Central memory CD4-positive, alpha-beta T cell (primary cell): ENCODE measurements at places on chromosomes 4 and X.

DNA sequence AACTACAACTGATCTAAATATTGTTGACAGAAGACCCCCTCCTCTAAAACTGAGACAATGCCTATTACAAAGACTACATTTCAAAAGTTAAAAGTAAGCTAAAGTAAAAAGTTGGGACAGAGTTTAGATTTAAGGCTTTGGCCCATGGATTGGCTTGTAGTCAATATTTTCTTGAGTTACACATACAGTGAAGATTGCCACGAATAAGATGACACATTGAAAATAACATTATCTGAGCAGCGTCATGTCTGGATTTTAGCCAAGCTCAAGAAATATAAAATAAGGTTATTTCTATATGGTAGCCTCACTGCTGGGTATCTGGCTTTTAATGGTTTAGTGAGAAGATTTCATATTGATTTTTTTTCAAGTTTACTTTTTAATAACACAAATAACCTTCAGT lies 266.2 kb upstream of the LDB2 start:
- no peak for DNase-seq

DNA sequence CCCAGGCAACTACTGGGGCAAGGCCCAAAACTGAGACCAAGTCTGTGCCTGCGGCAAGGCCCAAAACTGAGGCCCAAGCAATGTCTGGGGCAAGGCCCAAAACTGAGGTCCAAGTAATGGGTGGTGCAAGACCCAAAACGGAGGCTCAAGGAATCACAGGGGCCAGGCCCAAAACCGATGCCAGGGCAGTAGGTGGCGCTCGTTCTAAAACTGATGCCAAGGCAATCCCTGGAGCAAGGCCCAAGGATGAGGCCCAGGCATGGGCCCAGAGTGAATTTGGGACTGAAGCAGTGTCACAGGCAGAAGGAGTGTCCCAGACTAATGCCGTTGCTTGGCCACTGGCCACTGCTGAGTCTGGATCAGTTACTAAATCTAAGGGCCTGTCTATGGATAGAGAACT lies 2.7 kb downstream of the GPRASP2 start:
- DNase-seq: no peak

DNA sequence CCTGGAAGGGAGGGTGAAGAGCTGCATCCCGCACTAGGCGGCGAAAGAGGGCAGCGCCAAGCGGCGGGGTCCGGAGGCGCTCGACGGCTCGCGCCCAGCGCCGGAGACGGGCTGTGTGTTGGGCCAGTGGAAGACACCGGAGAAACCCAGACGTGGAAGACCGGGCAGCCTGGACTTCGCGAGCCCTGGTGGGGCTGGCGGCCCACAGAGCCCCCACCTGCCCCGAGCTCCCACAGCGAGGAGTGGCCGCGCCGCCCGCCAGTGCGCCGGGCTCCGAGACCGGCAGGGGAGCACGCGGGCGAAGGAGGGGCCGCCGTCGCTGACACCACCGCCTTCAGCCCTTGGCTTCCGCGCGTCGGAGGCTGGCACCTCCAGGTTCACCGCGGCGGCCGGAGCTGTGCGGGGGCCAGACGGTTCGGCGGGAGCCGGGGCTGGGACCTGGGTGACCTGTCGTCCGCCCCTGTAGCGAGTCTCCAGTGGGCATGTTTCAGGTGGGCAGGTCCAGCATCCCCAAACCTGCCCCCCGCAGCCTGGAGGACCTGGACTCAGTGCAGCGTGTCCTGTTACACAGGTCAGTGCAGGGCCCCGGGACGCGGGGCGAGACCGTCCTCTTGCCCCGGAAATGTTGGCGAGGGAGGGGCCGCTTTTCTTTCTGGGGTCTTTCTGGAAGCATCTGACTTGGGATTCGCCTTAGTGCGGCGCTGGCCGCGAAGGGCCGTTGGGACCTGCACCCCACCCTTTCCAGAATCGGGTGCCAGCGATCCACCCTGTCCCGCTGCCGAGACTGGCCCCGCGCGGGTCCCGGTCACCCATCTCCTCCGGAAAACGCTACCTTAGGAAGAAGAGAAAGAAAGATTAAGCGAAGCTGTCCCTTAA lies 9.6 kb upstream of the INTU start:
- no peak for DNase-seq

DNA sequence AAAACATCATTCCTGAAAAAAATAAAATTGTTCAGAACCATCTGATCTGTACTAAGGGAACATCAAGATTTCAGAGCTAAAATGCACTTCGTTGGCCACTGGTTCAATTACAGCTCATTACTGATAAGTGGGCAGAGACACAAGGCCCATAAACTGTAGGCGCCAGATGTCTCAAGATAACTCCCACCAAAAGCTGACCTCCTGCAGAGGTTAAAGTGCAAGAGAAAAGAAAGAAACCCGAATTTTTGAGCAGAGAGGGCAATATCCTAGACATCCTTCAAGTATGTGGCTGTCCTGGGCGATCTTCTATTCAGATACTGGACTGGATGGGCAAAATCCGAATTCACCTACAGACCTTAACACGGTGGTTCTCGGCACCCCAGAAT lies 660 bp downstream of the GEMIN8 start:
- DNase-seq: no peak

- no peak for DNase-seq
Measured at GRCh38 chr4:154562697-154563254, at the start of gene FGB. Gene FGB (plus strand): TSS chr4:154563011. CDS start chr4:154563019, 8 bp downstream.

DNA sequence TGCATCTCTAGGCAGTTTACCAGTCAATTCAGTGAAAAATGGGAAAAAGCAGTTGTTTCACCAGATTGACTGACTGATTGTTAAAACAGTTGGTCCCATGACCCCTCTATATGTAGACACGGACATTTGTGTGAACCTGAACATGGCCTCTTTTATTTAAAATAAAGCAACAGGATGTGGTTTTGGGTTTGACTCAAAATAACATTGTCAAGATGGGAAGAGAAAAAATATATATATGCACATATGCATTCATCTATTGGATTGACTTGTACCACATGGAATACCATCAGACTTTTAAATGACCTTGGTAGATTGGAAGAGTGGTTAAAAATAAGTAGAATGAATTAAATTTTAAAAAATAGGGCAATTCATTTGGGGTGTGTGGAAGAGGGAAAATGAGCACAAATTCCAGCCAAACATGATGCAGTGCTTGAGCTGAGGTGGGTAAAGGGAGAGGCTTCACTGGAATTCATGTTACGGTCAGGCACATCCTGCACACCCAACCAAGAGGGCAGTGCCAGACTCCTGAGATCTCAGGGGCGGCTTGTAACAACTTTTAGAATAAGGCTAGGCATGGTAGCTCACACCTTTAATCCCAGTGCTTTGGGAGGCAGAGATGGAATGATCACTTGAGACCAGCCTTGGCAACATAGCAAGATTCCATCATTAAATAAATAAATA lies 560.7 kb upstream of the TENM3 start:
- no peak for DNase-seq

DNA sequence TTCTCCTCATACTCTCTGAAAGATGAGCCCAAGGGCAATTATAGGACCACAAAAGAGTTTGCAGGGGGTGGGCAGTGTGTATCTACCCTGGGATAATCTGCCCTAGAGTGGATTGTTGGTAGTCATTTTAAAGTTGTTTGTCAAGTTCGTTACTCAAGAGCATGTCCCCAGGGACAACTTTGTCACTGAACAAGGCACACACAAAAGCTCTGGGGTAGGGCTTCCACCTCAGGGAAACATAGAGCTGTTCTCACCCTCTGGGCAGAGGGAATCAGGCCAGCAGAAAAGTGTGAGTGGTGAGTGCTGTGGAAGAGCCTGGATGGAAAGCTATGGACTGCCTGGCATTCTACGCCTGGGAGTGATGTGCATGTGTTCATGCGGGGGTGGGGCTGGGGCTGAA lies 23.3 kb upstream of the LEF1 start:
- no peak for DNase-seq

- no peak for DNase-seq
Measured at GRCh38 chr4:2771264-2771663, 15.1 kb upstream of the TNIP2 start.

GRCh38 chrX:47178337-47178736 lies 15.3 kb upstream of the UBA1 start:
- no peak for DNase-seq

DNA sequence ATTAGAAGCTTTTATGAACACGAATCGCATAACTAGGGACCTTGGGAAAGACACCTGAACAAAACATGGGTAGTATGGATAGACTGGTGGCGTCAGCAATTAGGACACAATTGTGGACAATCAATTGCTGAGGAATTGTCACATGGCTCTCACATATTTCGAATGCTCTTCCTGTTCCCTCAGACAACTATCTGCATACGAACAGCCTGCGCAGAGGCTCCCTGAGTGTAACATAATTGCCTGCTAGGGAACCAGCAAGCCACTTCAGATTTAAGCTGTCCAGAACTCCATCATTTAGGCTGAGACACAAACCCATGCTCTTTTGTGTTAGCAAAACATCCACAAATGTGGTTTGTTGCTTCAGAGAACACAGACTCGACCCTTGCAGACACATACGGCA lies 160.8 kb downstream of the MGST2 start:
- DNase-seq: no peak

- DNase-seq: no peak
Measured at GRCh38 chr4:161696944-161697343, 466.9 kb downstream of the FSTL5 start.

DNA sequence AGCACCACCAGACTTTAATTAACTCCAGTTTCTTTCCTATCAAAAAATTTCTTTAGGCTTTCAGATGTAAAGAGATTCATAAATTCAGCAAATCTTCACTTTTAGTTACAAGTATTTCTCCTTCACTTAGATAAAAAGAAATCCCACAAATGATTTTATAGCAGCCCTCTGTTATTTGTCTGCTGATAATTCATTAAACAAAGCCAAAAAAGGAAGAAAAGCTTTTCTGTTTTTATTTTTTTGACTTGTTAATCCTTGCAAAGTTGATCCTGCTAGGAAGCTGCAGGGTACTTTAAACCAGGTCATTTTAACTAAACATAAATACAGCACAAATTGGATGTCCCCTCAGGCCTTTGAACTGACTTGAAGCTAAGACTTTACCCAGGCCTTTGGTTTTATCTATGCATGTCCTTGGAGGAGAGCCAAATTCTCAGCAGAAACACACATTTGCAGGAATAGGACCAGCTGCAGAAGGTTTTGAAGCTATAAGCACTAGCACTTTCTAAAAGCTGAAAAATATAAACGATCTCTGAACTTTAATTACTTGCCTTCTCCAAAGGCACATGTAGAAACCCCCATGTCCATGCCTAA lies 57.5 kb downstream of the PCDH18 start:
- no peak for DNase-seq

GRCh38 chr4:121800638-121800960 lies 524 bp upstream of the EXOSC9 start:
- DNase-seq: no peak

- no peak for DNase-seq
Measured at GRCh38 chrX:133390676-133391075, 24.6 kb downstream of the GPC4 start.

- peak; percentile 68 for DNase-seq
Measured at GRCh38 chr4:142567199-142567598, 278.9 kb downstream of the INPP4B start.

DNA sequence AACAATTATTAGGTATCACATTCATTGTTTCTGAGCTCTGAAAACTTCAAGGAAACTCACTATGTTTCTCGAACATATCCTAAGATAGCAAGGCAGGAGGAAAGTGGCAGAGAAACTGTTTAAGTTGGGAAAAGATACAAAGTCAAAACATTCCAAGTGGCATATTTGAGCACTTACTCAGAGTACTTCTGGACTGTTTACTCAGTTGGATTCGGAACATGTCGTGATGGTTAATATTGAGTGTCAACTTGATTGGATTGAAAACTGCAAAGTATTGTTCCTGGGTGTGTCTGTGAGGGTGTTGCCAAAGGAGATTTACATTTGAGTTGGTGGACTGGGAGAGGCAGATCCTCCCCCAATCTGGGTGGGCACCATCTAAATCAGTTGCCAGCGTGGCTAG lies 298.3 kb downstream of the IL1RAPL2 start:
- DNase-seq: no peak

DNA sequence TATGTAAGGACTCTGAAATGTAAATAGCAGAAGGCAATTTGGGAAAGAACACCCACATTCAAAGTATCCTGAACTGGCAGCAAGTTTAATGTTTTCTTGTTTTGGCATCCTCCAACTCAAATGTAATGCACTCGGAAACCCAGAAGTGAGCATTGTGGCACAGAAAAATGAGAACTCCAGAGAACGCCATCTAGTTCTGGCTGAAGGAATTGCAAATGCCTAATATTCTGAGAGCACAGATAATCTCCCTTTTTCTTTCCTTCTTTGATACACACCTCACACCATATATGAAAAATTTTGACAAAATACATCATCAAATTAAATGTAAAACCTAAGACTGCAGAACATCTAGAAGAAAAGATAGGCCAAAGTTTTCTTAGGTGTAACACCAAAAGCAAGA lies 52.1 kb downstream of the PWWP3B start:
- no peak for DNase-seq

- no peak for DNase-seq
Measured at GRCh38 chr4:15771216-15772058, 6.7 kb upstream of the CD38 start.

- DNase-seq: no peak
Measured at GRCh38 chr4:176782794-176783193, 9.9 kb downstream of the VEGFC start.

DNA sequence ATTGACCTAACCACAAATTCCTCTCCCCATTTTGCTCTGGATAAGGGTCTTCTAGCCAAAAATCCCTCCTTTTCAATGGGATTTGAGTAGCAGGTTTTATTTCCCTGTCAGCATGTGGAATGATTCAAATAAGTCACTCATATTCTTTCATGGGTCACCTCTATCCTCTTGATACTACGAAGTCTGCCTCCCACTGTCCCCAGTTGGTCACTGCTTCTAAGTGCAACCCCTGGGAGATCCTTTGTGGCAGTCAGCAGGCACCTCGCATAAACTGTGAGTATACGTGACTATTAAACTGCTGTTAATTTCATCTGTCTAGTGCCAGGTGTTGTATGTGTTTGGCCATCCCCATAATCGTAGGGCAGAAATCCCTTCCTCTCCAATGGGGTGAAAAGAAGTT lies 1667.9 kb upstream of the PCDH7 start:
- no peak for DNase-seq

- no peak for DNase-seq
Measured at GRCh38 chr4:108141213-108141950, 27.4 kb downstream of the LEF1 start.

- no peak for DNase-seq
Measured at GRCh38 chr4:145679991-145680455, at the start of gene C4orf51. Gene C4orf51 (plus strand): TSS chr4:145680146. CDS start chr4:145680204, 58 bp downstream.

GRCh38 chr4:3062471-3062870 lies 11.9 kb downstream of the HTT-AS start:
- DNase-seq: no peak

- no peak for DNase-seq
Measured at GRCh38 chrX:3771766-3772165, 58.3 kb upstream of the PRKX start.

GRCh38 chrX:46803140-46803539 lies 33.7 kb upstream of the RP2 start:
- no peak for DNase-seq

- DNase-seq: no peak
Measured at GRCh38 chr4:80594701-80595100, 259.2 kb downstream of the CFAP299 start.

GRCh38 chrX:2697741-2698299 lies 6.7 kb downstream of the CD99 start:
- DNase-seq: no peak

GRCh38 chr4:71549516-71550160 lies 210.8 kb downstream of the SLC4A4 start:
- DNase-seq: no peak
